ENCODE measurements at places on chromosomes 2 and 18.

GRCh38 chr18:55425698-55426097, 162.3 kb downstream of the TCF4 start:
- no peak overlapping the region for H3K4me3 ChIP-seq
- H3K4me1 ChIP-seq, result peaks cover 31% of the 10 kb centered on the region
- DNase-seq, result no peak
- no peaks in the 10 kb centered on the region for H3K27me3 ChIP-seq

DNA sequence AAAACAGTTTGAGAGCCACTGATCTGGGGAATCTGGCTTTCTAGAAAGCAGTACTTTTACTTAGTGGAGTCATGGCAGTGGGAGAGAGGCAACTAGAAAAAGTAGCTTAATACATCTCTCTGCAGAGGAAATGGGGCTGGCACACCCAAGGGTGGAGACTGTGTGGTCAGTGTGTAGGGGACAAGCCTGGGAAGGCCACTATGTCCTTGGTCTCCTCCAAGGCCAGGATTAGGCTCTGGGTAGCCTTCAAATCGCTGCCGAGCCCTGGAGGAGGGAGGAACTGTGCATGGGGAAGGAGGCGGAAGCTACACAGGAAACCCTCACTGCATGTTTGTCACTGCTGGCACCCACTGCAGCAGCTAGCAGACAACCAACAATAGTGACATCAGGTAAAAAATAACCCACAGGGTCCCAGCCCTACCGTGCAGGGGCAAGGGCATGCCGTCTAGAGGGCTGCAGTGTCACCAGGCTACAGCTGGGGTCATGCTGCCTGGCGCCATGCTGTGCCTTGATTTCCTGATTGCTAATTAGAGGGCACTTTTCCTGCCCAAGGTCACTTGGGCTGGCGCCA, 34.8 kb downstream of the LBH start:
- DNase-seq, result no peak
- H3K27ac ChIP-seq, result peak overlapping the region; percentile 58
- H3K4me3 ChIP-seq, result no peak overlapping the region
- peaks cover 36% of the 10 kb centered on the region for H3K4me1 ChIP-seq
- no peaks in the 10 kb centered on the region for H3K27me3 ChIP-seq

- H3K27me3 ChIP-seq, result no peaks in the 10 kb centered on the region
- H3K4me1 ChIP-seq, result peaks cover 4% of the 10 kb centered on the region
- no peak overlapping the region for H3K4me3 ChIP-seq
- no peaks in the 10 kb centered on the region for H3K36me3 ChIP-seq
- no peak overlapping the region for H3K27ac ChIP-seq
Measured at GRCh38 chr2:160876029-160876428, 284.2 kb upstream of the TANK start.

DNA sequence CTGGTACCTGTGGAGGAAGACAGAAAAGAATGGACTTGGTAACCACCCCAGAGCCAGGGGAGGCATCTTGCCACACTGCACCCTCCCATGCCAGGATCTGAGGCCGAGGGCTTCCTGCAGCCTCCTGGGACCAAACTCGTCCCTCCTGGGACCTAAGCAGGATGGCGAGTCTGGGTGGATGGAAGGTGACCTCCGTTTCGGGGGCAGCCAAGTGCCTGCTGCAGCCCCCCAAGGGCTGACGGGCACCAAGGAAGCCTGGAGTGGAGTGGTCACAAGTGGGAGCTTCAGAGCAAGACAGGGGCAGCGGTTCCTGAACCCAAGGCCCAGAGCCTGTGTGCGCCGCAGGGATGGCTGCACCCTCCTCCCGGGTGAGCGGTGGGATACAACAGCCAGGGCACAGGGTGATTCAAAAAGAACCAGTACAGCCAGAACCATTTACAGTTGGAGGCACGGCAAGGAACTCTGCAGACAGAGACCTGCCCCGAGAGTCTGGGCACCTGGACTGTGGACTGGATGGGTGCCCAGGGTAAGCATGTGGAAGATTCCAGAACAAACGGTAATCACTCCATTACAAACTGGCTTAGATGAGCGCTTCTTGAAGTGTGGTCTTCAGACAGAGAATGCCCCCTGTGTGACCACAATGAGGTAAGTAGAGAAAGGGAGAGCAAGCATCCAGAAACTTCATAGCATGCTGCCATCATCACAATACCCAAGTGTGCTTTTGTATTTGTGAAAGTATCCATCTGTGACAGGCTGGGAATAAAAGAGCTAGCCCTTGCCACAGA, 12.1 kb downstream of the HS1BP3 start:
- H3K27ac ChIP-seq, result peak overlapping the region; percentile 78
- no peaks in the 10 kb centered on the region for H3K27me3 ChIP-seq
- peaks cover 11% of the 10 kb centered on the region for H3K4me1 ChIP-seq

- DNase-seq, result no peak
- no peak overlapping the region for H3K4me3 ChIP-seq
- H3K27me3 ChIP-seq, result no peaks in the 10 kb centered on the region
- H3K36me3 ChIP-seq, result no peaks in the 10 kb centered on the region
- no peaks in the 10 kb centered on the region for H3K4me1 ChIP-seq
Measured at GRCh38 chr18:71807586-71807985, 736.6 kb downstream of the CBLN2 start.

DNA sequence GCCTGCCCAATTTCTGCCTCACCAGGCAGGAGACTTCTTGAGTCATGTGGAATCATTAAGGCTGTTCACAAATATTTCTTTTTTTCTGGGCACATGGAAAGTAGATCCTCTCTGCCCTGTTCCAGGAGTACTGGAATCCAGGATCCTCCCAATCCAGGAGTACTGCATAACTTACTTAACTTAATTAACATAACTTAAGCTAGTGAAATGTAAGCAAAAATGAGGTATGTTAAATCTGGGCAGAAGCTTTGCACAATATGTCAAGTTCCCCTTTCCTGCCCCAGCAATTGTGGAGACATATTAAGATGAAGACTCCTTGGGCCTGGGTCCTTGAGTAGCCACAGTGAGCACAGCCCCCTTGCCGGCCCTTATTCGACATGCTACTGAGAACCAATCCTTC, 3.2 kb downstream of the CD207 start:
- H3K27me3 ChIP-seq, result no peaks in the 10 kb centered on the region
- no peaks in the 10 kb centered on the region for H3K4me1 ChIP-seq
- H3K4me3 ChIP-seq, result no peak overlapping the region

GRCh38 chr2:108165729-108166128, 74.0 kb upstream of the SULT1C3 start:
- no peak overlapping the region for H3K27ac ChIP-seq
- no peak overlapping the region for H3K4me3 ChIP-seq
- H3K36me3 ChIP-seq, result no peaks in the 10 kb centered on the region
- DNase-seq, result no peak

GRCh38 chr2:173448938-173449471, 94.3 kb downstream of the CDCA7 start:
- H3K36me3 ChIP-seq, result no peaks in the 10 kb centered on the region
- DNase-seq, result peak; percentile 14
- H3K27me3 ChIP-seq, result no peaks in the 10 kb centered on the region
- H3K27ac ChIP-seq, result no peak overlapping the region

DNA sequence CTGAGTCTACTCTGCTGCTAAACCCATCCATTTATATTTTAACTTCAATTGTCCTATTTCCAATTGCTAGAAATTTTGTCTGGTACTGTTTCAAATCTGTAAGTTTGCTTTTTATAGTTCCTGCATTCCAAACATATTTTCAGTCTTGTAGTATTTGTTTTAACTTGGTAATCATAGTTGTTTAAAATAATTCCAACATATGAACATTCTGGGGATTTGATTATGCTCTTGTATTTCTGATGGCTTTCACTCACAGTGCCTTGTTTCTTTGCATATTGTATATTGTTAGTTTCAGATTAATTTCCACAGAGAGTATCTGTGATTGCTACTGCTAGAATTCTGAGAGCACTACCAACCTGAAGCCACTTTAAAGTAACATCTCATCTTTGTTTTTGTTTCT, 202.4 kb downstream of the ETAA1 start:
- H3K4me1 ChIP-seq, result no peaks in the 10 kb centered on the region
- H3K27me3 ChIP-seq, result no peaks in the 10 kb centered on the region

DNA sequence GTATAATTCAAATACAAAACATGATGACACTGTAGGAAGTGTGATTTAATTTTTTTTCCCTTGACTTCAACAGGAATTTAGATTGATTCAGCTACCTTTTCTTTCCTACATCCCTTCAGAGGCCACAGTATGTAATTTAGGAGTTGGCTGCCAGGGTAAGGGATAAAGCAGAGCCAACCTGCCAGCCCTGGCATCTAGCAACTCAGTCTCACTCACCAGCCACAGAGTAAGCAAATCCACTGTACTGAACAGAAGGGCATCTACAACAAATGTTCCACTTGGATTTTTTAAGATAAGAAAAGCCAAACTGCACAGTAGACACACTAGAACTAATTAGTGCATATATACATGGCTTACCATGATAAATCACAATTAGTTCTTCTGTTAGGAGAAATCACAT, 54.3 kb upstream of the PEX13 start:
- H3K27ac ChIP-seq, result peak overlapping the region; percentile 17
- DNase-seq, result no peak
- H3K4me1 ChIP-seq, result peaks cover 9% of the 10 kb centered on the region
- H3K27me3 ChIP-seq, result no peaks in the 10 kb centered on the region

All from esophagus squamous epithelium (tissue), 5 donors.